HCEC 1CT (cell line): ENCODE measurements at places on chromosomes 5 and 9.
A peak's percentile ranks its signal among the peaks of the same experiment; 100 is the strongest.

GRCh38 chr5:175706499-175706898, 48.6 kb downstream of the HRH2 start:
- DNase-seq = no peak

GRCh38 chr5:167763772-167764171, 527.7 kb upstream of the WWC1 start:
- peak; percentile 51 for DNase-seq

GRCh38 chr5:121853850-121854249, 2.2 kb downstream of the FTMT start:
- DNase-seq = no peak

DNA sequence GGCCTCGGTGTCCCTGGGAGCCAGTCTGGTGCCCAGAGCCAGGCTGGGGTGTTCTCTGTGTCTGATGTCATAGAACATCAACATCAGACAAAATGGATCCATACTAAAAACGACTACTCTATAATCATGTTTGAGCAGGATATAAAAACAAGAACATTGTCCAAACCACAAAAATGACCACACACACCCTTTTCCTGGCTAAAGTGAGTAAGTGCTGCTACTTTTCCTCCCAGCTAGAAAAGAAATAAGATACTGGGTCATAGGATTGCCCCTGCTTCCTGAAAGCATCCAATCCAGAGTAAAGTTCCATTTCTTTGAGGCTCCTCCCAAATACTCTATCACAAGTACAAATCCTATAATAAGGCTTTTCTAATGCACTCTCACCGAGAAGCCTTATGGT, 19.7 kb upstream of the TRAF1 start:
- peak; percentile 78 for DNase-seq

DNA sequence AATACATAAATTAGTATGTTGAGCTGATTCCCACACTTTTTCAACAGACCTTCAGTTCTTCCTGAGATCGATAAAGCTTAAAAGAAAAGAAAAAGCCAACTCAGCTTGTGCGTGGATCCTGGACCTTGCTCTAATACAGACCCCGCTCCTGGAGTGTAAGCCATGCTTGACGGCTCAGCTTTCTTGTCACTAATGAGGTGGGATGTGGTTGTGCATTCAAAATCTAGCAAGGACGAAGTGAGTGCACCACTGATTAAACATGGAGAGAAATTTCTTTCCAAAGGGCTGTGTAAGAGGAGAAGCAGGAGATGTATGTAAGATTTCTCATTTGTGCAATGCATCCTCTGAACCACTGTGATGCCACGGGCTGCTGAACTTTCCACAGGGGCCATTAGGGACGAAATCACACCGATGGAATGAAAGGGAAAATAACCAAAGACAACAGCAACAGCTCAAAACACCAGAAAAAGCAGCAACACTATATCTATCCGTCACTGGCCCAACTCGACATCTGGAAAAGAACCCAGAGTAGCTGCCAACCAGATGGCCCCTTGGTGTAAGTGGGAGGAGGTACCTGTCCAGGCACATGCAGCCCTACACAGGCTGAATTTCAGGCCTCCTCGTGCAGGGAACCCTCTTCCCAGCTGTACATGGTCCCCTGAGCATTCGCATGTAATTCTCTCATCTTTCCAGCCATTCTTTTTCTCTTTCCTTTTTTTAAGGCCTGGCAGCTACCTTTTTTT, 178.9 kb downstream of the SREK1 start:
- DNase-seq = no peak
